Peyer's patch (tissue), 4 donors: ENCODE measurements at places on chromosomes 2 and 18.

DNA sequence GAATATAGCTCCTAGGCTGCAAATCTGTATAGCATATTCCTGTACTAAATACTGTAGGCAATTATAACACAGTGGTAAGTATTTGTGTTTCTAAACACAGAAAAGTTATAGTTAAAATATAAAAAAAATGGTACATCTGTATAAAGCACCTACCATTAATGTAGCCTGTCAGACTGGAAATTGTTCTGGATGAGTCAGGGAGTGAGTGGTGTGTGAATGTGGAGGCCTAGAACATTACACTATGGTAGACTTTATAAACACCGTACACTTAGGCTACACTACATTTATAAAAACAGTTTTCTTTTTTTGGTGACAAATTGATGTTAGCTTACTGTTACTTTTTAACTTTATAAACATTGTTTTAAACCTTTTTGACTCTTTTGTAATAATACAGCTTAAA, 226.3 kb downstream of the CCDC85A start:
- no peak for DNase-seq

DNA sequence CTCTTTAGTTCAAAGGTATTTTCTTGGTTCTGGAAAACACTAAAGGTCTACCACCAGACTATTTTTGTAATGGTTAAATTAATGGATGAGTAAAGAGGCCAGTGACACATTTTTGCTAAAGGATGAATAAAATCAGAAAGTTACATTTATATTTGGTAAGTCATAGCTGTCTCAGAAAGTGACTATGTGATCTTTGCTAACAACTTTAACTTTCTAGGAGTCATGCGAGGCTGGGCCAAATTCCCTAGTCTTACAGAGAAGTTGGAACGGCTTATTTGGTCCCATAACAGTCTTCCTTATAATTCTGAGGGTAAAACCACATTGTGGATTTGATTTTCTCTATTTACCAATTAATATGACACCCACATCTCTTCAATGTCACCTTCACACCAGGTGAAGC, 198.1 kb downstream of the PDE1A start:
- no peak for DNase-seq

- no peak for DNase-seq
Measured at GRCh38 chr2:45438872-45439665, 172.0 kb downstream of the SRBD1 start.

DNA sequence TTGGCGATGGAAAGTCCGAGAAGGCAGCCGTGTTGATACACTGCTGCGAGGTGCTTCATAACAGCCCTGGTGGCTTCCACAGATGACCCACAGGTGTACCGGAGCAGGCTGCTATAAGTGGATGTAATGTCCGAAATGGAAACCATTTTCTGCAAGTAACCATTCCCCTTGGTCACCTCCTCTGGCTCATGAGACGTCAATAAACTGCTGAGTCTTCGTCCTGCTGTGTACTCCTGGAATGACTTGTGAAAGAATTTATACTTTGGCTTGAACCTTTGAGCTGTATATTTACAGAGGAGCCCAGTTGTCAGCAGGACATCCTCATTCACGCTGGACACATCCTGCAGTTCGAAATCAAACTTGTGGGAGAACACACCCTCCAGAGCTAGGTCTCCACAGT, 14.4 kb downstream of the NLRC4 start:
- DNase-seq, result no peak

DNA sequence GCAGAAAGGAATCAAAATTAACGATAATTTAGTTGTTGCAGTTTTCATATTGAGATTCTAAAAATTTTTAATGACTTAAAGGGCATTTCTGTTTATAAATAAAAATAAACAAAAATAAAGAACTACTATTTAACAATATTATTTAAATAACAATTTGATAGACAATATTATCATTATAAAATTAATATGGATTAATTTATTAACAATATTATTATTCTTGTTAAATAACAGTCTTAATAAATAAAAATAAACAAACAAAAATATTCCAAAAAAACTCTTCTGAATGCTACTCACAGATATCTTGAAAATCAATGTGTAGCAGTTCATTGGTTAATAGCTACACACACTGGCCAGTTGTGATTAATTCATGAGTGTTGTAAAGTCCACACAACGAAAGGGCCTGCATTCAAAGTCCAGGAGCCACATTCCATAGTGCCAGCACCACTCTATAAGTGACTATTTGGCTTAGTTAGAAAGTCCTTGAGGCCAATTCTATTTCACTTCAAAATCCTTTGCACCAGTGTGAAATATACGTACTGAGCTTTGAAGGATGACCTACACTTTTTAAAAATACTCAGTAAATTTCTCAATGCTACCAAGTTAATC, 117.1 kb downstream of the ZNF521 start:
- no peak for DNase-seq

GRCh38 chr2:208015475-208015874, 9.9 kb downstream of the PLEKHM3 start:
- no peak for DNase-seq

GRCh38 chr2:21131861-21132260, 8.1 kb downstream of the TDRD15 start:
- no peak for DNase-seq

DNA sequence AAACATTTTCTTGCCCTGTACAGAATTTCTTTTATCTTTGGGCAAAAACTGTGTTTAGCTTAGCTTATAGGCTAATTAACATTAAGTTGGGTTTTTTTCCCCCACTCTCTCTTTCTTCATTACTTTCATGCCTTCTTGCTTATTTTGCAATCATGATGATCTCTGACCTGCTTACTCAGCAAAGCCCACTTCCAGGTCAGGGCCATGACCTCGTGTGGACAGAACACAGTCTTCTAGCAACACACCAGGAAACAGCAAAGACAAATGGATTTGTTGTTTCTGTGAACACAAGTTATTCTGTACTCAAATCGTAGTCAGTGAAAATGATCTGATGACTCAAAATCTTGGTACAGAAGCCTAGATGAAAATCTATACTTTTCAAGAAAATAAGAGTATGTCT, 60.7 kb downstream of the SPATS2L start:
- DNase-seq, result no peak

GRCh38 chr2:24723191-24723590, 70.0 kb downstream of the PTRHD1 start:
- DNase-seq, result no peak

DNA sequence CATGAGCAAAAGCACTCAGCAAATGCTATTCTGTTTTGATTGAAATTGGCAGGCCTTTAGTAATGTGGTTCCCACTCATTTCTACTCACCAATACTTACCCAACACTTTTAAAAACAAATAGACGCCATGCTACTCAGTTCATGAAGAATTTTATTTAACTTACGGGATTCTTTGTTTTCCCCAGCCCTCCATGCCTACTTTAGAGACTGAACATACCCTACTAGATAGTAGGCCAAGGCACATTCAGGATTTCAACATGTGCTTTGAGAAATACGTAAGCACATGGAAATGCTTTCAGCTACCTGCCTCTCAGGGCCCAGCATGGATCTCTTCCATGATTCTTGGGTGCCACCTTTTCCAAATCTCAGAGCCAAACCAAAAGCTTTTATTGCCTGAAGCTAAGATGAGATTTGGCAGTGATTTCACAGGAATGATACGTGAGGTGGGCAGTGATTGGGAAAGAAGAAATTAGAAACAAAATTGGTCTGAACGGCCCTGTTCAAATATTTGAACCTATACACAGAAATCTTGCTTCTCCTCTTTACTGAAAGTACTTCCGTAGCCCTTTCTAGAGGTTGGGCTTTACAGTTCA, 31.4 kb downstream of the NAPG start:
- no peak for DNase-seq

DNA sequence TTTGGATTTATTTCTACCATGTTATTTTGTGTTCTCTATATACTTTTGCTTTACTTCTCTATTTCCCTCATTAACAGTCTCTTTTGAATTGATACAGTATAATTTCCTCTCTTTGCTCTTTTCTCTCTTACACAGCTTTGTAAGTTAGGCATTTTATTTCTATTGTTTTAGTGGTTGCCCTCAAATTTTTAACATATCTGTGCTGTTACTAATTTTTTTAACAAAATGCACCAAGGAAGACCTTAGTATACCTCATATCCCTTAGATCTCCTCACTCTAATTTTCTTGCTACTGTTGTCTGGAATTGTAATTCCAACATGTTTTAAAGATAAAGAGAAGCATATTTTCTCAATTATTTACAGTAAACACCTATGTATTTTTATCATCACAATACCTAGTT, 416.8 kb upstream of the SLC14A2 start:
- no peak for DNase-seq

DNA sequence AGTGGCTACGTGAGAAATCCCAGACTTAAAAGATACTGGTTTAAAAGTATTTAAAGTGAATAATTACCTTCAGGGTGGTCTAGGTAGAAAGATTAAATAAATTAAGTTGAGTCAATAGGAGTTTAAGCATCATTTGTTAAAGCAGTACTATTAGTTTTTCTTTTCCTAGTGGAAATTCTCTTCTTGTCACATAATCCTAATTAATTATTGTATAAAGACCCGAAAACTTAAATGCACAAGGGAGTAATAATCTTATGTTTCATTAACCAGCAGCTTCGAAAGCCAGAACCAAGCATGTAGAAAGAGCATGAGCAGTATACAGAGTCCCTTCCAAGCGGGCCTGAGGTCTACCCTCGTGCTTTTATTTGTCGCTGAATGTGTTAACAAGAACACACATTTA, 90.2 kb upstream of the SKOR2 start:
- no peak for DNase-seq

DNA sequence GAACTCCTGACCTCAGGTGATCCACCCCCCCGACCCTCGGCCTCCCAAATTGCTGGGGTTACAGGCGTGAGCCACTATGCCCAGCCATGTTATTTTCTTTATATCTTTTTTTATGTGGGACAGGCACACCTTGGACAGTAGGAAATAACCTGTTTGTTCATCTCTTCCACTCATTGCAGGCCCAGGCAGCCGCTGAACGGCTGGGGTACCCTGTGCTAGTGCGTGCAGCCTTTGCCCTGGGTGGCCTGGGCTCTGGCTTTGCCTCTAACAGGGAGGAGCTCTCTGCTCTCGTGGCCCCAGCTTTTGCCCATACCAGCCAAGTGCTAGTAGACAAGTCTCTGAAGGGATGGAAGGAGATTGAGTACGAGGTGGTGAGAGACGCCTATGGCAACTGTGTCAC, 8.4 kb downstream of the CAD start:
- no peak for DNase-seq

DNA sequence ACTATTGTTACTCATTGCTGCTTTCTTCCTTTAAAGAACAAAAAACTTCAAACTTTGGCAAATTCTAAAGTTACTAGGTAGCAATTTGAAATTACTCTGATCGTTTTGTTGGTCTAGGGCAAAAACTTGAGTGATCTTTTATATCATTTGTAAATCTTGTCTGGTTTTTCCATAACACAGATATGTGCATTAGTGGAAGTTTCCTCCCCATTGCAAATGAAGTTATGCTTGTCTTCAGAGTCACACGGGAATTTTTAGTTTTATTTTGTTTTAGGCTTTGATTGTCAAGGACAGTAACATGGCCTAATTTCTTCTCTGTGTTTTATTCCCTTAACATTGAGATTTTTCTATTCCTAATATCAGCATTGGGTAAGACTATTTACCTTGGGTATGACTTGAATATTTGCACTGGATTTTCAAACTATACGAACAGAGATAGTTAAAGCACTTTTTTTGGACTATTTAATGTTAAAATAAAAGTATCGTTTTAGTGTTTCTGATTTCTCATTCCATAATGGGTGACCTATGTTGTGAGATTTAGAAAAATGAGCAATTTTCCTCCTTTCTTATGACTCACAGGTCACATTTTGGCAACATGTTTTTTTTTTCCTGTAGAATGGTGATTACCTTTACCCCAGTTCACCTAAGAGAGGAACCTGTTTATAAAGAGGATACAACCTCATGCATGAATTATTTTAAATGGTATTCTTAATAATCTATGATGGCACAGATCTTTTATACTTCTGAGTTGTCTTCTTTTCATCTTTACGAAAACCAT, 65.0 kb downstream of the BABAM2 start:
- no peak for DNase-seq

DNA sequence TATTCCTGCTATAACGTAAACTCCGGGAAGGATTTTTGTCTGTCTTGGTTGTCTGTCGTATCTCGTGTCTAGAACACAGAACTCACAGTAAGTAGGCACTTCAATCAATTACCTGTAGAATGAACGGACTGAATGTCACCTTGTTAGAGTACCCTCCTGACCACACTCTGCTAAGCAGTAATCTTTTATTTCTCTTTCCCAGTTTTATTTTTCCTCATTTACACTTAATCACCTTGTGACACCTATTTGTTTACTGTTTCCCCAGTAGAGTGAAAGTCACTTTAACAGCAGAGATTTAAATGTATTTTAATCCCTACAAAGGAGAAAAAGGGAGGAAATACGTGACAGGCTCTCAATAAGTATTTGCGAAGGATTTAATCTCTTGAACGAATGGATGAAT, 514 bp upstream of the EPB41L5 start:
- no peak for DNase-seq

- no peak for DNase-seq
Measured at GRCh38 chr2:116810071-116810470, 1004.4 kb upstream of the DDX18 start.

- peak; percentile 17 for DNase-seq
Measured at GRCh38 chr2:189580241-189580651, 340 bp downstream of the SLC40A1 start.

DNA sequence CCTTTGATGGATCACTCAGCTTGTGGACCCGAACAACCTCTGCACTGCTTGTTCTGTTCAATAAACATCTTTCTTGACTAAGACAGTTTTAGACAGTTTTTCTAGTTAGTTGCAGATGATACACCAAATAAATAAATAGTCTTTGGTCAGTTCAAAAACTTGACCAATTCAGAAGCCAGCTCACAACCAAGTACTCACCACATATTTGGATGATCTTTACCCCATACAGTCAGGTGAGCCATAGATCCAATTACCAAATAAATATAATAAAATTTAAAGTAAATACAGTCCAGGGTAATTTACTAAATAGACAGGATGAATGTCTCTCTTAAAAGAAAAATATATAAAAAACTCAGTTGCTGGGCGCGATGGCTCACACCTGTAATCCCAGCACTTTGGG, 18.2 kb downstream of the SCN3A start:
- DNase-seq, result no peak

- DNase-seq, result no peak
Measured at GRCh38 chr2:208099682-208100470, 24.4 kb downstream of the CRYGD start.

GRCh38 chr2:110211938-110212858, at the start of gene MTLN:
Gene MTLN (minus strand): TSS chr2:110212547. CDS start chr2:110212525, 22 bp downstream.
- peak; percentile 86 for DNase-seq

- DNase-seq, result no peak
Measured at GRCh38 chr2:124664363-124664762, 639.3 kb downstream of the CNTNAP5 start.

- no peak for DNase-seq
Measured at GRCh38 chr2:207995887-207996286, 29.4 kb downstream of the PLEKHM3 start.

- DNase-seq, result no peak
Measured at GRCh38 chr2:193371200-193371599, 1176.5 kb upstream of the TMEFF2 start.
